Endothelial cell (in vitro differentiated cells): ENCODE measurements at places on chromosomes 13 and 19. TPM values are rescaled to one million over a fixed set of nuclear protein-coding genes. Genes with fewer than 3 reads are reported as not detected.
A peak's percentile ranks its signal among the peaks of the same experiment; 100 is the strongest.

The SLAIN1 gene
- 7.4 TPM for total RNA-seq

The TMC4 gene
- 2.6 TPM for total RNA-seq

The ADPRHL1 gene
- 1.5 TPM for total RNA-seq

The CEACAM8 gene
- total RNA-seq: not detected

DNA sequence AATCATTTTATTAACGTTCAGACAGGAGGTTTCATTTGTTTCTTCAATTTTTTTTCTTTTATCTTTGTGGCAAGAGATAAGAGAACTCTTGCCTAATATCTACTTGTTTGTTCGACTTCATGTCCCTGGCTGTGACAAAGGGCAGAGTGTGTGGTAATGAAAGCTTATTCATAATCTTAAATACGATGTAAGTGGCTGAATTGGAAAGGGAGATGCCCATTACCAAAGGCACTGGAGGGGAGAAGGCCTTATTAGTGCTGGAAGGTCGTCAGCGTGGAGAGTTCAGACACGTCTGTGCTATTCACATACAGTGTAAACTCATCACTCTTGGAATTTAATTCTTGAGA, 54.0 kb downstream of the RFC3 start:
- no peak for DNase-seq

- no peak for DNase-seq
Observed at GRCh38 chr13:91249370-91249769, 98.1 kb upstream of the MIR17HG start.

DNA sequence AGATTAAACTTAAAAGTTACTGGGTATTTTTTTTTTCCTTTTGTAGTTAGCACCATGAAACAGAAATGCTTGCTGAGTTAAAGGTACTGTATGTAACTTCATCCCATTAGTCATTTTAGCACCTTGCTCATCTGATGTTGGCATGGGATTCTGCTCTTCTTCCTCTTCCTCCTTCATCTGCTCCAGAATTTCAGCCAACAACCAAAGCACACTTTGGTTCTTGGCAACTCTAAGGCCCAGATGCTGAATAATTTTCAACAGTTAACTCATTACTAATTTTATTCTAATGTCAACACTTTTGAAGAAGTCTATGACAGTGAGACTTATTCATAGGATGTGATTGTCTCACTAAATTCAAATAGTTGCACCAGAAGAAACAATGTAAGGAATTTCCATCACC, 359.2 kb downstream of the KCTD12 start:
- no peak for DNase-seq

DNA sequence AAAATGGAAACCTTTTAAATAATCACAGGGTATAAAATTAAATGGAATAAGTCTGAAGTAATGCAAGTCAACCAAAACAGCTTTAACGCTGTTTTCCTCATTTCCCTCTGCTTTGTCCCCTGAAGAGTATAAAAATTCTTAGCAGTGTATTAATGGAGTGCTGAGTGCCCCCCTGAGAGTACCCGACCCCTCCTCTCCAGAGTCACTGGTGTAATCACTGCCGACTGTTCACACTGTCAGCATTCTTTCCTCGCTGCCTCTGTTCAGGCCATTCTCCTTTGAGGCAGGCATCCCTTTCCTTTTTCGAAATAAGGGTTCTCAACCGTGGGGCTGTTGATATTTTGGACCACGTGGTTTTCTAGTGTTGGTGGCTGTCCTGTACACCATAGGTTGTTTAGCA, 146.9 kb upstream of the SLC10A2 start:
- DNase-seq: no peak

DNA sequence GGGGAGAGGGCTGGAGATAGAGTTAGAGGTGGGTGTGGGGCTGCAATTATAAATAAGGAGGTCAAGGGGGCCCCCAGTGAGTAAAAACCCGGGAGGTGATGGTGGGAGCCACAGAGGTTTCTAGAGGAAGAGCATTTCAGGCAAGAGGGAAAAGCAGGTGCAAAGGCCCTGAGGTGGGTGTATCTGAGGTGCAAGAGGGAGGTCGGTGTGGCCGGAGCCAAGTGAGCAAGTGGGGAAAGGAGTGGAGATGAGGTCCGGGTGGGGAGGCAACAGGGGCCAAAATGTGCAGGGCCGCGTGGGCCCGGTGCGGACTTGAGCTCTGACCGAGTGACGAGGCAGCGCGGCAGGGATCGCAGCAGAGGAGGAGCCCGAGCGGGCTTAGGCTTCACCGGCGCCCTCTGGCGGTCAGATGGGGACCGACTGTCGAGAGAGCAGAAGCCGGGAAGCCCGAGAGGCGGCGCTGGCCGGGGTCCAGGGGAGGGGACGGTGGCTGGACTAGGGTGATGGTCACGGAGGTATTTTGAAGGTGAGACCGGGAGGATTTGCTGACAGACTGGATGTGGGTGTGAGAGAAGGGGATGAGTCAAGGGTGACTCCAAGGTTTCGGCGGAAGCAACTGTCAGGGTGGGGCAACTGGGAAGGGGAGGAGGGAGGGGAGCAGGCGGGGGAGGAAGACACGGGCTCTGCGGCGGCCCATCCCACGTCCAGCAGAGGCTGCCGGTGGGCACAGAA, 17.7 kb upstream of the SPACA4 start:
- DNase-seq: peak; percentile 94

GRCh38 chr19:29550896-29551295, 25.1 kb downstream of the VSTM2B start:
- DNase-seq: no peak

DNA sequence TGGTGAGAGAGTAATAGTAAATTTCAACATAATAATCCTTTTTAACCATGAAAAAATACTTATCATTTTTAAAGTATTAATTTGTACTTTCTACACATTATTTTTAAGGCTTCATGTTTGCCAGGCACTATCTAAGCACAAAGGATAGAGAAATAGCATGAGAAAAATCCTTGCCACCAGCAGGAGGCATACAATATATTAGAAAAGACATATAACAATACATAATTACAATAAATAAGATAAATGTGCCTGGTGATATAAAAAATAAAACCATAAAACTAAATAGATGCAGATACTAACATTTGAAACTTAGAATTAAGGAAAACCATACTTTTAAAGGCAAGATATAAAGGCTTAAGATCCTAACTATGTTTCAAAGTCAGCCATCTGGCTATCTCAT, 1256.4 kb downstream of the DIAPH3 start:
- DNase-seq: no peak

DNA sequence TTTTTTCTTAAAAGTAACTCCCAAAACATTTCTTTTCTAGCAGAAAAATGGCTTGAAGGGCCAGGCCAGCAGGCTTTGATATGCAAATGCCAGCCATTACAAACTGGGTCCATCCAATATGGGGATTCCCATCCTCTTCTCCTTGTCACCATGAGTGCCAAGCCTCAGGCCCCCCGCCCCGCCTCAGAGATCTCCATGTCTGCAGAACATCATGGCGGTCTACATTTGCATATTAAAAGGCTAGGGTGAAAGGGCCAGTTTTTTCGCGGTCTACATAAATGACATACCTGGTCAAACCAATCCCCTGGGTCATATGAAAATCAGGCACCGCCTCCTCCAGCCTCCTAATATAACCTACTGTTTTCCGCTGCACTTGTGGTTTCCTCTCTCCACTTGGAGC, 1327.6 kb downstream of the UQCRFS1 start:
- no peak for DNase-seq

DNA sequence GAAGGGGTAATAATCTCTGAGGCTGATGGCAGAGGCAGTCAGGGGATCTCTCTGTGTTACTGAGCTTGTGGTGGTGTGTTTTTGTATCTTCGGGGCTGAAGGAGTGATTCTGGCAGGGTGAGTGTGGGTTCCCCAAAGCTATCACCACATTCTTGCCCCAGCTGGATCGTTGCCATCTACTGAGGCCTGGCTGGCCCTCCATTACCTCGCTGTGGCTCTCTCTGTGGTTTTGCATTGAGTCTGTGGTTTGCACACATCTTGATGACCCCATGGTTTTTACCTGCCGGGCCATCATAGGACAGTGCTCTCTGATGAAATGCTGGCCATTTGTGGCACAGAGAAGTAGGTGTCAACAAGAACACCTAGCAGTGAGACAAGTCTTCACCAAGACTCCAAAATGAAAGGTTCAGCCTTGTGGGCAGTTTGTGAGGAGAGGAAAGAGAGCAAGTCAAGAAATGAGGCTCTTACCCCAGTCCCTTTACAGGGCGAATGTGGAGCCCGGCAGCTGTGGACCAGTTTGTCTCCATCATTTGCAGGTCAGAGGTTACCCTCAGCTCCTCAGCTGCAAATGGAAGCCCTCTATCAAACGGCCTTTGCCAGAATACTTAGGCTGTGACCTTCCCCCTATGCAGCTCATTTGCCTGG, 69.0 kb upstream of the NPAS1 start:
- no peak for DNase-seq

DNA sequence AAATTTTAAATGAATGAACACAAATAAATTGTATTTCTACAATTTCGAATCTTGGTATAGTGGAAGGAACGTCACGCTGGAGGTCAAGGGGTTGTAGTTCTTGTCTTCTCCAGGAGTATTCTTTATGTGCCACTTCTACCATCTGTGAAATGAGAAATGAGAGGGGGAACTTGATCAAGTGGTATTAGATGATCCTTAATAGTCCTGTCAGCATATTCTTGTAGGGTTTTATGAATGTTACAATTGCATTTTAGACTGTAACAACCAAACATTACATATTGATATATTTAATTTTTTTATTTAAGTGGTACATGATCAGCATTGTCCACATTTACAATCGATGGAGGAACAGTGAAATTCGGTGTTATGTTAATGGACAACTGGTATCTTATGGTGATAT, 113.6 kb downstream of the NBEA start:
- no peak for DNase-seq

DNA sequence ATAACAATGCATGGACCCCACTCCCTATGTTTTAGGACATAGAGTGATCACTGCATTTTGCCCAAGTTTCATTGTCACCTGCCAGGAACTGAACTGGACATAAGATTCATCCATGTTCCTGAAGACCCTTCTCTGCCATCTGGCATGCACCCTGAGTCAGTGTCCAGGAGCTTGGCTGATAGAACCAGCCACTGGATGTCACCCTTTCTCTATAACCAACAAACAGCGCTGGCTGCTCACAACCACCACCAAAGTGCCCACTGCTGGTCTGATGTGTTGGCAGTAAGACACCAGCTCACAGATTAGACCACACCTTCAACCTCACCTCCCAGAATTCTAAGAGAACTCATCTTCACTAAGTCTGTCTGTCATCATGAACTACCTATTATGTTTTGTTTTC, 333.4 kb downstream of the ITGBL1 start:
- peak; percentile 49 for DNase-seq

- DNase-seq: no peak
Observed at GRCh38 chr13:113771709-113772331, 12.8 kb downstream of the TMEM255B start.

DNA sequence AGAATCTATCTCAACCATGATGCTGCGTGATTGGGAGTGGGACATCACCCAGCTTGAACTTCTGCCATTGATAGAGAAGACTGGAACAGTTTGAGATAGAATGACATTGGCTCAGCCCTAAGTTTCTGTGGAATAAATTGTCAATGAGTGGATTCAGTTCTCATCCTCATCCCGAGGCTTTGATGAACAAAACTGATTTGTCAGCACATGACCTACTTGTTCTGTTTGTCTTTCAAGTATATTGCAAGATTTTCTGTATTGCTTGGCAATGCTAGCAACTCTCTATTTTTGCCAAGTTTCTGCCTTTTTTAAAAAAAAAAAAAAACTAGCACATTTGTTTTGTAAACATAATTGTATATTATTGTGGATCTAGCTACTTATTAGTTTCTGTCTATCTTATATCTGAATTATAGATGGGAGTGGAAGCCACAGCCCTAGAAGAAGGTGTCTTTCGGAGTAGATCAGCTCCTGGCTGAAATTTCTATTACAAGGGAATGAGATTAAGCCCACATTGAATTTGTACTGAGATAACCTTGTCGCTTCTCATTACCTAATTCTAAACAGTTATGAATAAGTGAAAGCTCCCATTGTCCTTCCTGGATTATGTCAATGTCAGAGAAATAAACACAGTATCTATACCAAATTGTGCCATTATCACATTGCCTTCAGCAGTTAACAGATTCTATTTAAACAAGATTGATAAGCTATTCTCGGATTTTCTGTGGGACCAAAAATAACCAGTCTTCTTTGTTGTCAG, 166.1 kb downstream of the TNFSF13B start:
- DNase-seq: no peak

GRCh38 chr13:114325729-114326128, 11.4 kb downstream of the CHAMP1 start:
- DNase-seq: no peak

- DNase-seq: no peak
Observed at GRCh38 chr13:59437544-59438301, 726.0 kb downstream of the DIAPH3 start.

DNA sequence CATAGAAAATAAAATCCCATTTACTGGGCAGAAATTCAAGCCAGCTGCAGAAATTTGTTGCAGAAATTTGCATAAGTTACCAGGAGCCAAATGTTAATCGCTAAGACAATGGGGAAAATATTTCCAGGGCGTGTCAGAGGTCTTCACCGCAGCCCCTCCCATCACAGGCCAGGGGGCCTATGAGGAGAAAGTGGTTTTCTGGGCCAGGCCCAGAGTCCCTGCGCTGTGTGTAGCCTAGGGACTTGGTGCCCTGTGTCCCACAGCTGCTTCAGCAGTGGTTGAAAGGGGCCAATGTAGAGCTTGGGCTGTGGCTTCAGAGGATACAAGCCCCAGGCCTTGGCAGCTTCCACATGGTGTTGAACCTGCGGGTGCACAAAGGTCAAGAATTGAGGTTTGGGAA, 278.9 kb upstream of the PCDH9 start:
- DNase-seq: no peak

- DNase-seq: peak; percentile 41
Observed at GRCh38 chr13:113491418-113491883, 940 bp upstream of the DCUN1D2 start.
